ENCODE measurements at places on chromosomes 7 and 10.

- peak; percentile 59 for DNase-seq
These were observed 10.4 kb upstream of the SMC3 start for GRCh38 chr10:110556969-110557601.

DNA sequence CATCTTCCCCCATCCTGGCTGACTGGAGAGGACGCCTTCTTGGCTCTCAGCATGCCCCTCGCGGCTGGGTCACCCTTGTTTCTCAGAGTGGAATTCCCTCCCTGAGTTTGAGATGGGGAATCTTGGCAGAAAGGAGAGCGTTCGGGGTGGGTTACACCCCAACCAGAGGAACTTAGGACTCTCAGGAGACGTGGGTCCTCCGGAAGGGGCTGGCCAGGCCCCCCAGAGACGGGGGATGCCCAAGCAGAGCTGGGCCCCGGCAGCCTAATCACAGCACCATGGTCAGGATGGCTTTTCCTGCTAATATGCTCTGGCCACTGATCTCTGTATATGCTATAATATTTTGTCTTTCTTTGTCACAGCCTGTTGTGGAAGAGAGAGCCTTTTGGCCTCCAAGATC is 214.3 kb downstream of the WDR37 start:
- no peak for DNase-seq

- DNase-seq: no peak
These were observed 2.8 kb upstream of the SMARCD3 start for GRCh38 chr7:151251328-151251688.

DNA sequence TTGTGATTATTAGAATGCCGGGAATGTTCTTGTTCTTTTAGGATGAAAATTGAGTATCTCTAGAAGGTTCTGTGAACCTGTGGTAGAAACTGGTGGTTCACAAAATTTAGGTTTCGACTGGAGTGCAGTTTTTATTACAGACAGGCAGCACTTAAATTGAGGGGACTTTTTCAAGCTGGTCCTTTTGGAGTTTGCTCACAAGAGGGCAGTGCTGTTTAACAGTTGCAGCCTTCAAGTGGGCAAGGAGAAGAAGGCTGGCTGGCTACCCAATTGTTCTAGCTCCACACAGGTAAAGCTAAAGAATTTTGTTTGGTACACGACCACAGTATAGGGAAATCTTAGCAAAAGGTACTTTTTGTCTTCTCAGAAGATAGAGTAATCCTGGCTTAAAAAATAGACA is 233.6 kb downstream of the SNX13 start:
- DNase-seq: peak; percentile 12

- no peak for DNase-seq
These were observed 20.3 kb downstream of the KLF6 start for GRCh38 chr10:3764626-3765112.

- no peak for DNase-seq
These were observed 21.8 kb upstream of the PIP4K2A start for GRCh38 chr10:22736134-22736533.

- no peak for DNase-seq
These were observed 96.8 kb downstream of the RAB18 start for GRCh38 chr10:27600930-27601329.

- DNase-seq: no peak
These were observed 453 bp upstream of the GALNT17 start for GRCh38 chr7:71131256-71132126.

GRCh38 chr10:97928897-97929296 is 79.3 kb downstream of the GOLGA7B start:
- DNase-seq: no peak

- no peak for DNase-seq
These were observed 48.9 kb downstream of the AKR1D1 start for GRCh38 chr7:138125119-138125518.

DNA sequence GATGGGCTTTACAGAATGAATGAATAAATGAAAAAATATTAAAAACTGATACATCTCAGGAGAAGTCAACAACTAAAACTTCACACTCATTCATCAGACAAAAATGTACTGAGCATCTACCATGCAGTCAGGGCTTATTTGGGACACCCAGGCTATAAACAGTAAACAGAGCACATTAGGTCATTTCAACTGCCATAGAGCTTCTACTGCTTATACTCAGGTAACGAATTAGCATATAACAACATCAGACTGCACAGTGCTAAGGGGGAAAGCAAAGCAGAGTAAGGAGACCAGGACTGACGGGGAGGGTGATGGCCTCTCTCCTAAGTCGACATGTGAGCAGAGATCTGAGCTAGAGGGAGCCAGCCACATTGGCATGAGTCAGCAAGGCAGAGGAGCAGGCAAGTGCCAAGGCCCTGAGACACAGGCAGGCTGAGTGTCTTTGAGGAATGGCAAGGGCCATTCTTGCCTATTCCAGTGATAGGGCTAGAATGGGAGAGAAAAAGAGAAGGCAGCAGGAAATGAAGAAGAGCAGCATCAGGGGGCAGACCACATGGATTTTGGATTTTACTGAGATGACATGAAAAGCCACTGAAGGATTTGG is 528.9 kb downstream of the PARD3 start:
- DNase-seq: no peak

GRCh38 chr7:87310790-87311419 is 34.6 kb upstream of the CROT start:
- DNase-seq: no peak

GRCh38 chr10:70903262-70903921 is 15.0 kb upstream of the PCBD1 start:
- DNase-seq: peak; percentile 34

DNA sequence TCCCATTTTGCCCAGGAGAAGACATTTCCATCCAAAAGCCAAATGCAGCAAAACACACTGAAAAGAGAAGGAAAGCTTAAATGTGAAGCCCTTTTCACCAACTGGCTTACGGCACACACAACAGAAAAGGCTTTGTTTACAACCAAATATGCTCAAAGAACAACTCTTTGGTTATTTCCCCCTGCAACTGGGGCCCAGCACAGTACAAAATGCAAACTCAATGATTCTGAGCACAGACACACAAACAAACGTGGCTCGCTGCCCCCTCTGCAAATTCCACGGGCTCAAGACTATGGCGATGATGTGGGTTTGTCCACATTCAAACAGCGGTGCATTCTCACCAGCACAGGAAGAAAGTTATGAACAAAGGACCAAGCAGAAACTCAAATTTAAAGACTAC is 5.3 kb downstream of the CPXM2 start:
- DNase-seq: no peak

- no peak for DNase-seq
These were observed 119.2 kb downstream of the ARHGAP22 start for GRCh38 chr10:48485711-48486110.

GRCh38 chr7:42272793-42273665 is 36.0 kb upstream of the GLI3 start:
- no peak for DNase-seq
